ENCODE measurements at places on chromosomes 4 and X.

DNA sequence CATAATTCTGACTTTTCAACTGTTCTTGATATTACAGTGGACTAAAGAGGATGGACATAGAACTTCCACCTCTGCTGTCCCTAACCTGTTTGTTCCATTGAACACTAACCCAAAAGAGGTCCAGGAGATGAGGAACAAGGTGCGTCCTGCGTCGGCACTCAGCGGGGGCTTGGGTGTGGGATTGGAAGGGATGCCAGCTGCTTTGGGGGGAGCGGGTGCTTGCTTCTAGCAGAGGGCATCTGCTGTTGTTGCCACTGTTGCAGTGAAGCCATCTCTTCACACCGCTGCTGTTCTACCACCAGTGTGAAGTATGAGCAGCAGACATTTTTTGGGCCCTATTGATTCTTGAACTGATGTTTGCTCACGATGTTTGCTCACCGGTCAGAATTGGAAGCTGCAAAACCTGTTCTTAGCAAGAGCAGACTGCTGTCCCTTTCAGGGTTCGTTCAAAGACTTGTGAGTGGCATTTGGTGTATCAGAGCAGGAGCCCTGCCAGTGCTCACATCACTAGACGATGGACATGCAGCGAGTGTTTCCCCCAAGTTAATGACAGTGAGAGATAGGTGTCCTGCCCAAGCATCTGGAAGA is 55.4 kb downstream of the NOP14 start:
- DNase-seq = no peak

DNA sequence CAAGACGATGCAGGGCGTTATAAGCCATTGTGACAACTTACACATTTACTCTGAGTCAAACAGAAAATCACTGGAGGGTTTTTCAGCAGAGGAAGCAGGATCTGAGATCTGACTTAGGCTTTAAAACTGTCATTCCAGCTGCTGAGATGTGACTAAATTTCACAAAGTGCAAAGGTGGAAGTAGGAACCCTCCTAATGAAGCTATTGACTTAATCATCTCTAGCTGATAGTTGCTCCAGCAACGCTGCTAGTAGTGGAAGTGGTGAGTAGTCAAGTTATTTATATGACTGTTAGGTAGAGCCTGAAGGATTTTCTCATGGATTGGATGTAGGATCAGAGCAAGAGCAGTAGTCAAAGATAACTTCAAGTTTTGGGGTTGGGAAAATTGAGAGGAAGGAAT is 218.6 kb downstream of the GRID2 start:
- DNase-seq = no peak

DNA sequence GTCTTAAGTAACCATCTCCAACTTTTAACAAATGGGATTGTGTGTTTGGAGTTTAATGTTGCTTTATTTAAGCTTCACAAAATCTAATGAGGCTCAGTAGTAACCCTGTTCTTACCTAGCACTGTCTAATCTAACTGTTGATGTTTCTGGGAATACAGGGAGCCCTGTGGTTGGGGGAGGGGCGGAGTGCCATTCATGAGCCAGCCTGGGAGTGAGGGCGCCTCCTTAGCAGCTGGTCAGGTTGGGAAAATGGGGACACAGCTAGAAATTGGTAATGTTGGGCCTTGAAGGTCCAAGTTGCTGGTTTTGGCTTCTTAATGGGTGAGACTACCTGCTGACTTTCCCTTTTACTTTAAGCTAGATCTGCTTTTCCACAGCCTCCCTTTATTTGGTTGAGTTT is 22.9 kb upstream of the TADA2B start:
- no peak for DNase-seq

GRCh38 chr4:99983289-99983943 is 33.3 kb upstream of the H2AZ1 start:
- no peak for DNase-seq

- no peak for DNase-seq
These were observed 64.1 kb upstream of the LAS1L start for GRCh38 chrX:65598559-65599147.

DNA sequence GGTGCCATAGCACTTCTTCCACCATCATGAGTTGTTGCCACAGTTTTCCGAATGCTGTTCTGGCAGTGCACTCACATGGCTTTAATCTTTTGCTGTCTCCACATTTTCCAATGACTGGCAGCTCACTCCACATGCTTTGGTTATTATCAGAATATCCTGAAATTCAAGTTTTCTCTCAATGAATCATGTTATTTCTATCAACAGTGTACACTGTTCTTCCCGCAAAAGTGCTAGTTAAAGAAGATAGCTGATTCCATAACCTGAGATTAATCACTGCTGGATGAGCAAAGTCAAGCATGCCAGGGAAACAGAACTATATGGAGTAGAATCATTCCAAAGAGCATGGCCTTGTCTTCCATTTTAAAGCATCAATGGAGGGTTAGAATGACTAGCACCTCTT is 14.6 kb upstream of the IL13RA2 start:
- no peak for DNase-seq

DNA sequence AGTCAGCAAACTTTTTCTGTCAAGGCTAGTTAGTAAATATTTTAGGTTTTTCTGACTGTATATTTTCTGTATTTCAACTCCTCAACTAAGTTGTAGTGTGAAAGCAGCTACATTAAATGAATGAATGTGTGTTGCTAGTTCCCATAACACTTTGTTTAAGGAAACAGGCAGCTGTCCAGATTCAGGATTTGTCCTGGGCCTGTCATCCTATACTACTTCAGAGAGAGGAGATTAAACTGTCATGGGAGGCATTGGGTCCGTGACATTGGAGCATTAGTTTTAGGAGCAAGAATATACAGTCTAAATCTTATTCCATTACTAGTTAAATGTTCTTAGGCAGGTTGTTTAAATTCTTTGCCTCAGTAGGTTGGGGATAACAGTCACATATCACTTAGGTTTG is 516.0 kb downstream of the CCSER1 start:
- no peak for DNase-seq

- no peak for DNase-seq
These were observed 60.7 kb downstream of the GAB1 start for GRCh38 chr4:143397335-143397734.

- DNase-seq = no peak
These were observed 84.6 kb upstream of the GPR34 start for GRCh38 chrX:41604177-41604576.

DNA sequence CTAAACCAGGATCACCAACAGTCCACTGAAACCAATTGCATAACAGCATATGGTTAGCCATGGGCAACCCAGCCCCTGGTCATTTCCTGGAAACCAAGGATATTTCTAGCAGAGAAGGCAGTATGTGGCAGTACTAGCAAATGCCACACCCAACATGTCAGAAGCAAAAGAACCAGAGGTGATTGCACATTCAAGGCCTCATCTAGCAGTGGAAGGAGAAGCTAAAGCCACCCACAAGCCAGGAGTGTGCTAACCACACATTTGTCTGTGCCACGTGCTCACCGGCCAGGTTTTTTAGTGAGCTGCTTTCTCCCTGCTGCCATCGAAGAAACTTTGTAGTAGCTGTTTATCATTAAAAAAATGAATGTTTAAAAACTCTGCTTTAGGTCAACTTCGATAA is 42.0 kb downstream of the TEC start:
- no peak for DNase-seq

GRCh38 chr4:25021216-25021615 is 9.5 kb downstream of the LGI2 start:
- no peak for DNase-seq

- no peak for DNase-seq
These were observed 736.7 kb upstream of the PRKX start for GRCh38 chrX:4450177-4450576.

DNA sequence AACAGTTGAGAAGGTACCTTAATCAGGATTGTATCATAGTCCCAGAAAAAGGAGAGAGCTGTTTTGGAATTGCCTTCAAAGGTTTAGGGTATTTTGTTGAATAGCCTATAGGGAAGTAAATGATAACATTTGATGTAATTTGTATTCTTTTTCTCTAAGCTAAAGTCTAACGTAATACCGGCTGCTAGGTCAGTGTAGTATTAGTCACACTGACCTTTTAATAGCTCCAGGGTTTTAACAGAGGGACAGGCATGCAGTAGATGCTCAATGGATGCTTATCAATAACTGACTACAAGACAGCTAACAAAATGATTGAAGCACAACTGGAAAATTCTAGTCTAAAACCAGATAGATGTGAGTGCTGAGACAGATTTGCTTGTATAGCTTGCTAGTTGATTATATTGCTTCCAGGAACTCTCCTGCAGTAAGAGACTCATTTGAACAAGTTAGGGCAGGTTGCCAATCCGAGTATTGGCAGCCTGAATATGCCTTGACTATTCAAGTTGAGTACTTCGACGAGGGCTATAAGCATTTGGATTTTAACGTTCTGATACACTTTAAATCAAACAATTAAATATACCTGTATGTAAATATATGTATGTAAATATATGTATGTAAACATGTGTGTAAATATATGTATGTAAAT is 16.5 kb upstream of the PNPLA4 start:
- DNase-seq = no peak

DNA sequence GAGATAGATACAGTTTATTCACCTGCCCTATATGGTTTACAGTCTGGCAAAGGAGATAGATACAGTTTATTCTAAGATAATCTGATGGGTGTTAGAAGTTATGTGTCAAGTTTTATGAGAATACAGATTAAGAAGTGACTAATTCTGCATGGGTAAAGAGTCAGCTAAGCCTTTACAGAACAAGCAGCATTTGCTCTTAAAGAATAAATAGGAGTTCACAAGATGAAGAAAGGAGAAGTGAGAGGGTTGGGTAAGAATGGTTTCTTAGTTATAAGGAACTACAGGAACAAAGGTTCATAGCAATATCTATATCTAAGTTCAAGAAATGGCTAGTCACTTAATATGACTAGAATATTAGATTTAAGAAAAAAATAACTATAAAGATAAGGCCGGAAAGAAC is 47.6 kb downstream of the THOC2 start:
- DNase-seq = no peak

DNA sequence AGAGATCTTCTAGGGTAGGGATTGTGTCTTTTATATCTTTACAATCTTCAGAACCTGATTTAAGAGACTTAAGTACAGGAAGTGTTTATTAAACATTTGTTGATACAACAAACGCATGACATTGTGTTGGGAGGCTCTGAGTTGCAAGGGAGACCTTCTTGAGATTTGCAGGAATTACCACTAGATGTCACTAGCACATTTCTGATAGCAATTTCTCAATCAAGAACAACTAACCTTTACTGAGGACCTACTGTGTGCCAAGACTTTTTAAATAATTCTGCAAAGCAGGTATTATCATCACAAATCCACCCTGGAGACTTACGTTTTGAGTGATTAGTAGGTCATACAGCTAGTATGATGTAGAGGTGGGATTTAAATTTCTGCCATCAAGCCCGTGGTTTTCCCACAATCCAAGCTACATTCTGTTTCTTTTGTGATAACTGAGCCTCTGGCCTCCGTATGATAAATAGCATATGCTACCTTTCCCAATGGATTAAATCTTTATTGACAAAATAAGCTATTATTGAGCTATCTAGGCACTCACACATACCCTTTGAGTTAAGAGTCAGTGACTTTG is 986.0 kb downstream of the CCSER1 start:
- DNase-seq = no peak

DNA sequence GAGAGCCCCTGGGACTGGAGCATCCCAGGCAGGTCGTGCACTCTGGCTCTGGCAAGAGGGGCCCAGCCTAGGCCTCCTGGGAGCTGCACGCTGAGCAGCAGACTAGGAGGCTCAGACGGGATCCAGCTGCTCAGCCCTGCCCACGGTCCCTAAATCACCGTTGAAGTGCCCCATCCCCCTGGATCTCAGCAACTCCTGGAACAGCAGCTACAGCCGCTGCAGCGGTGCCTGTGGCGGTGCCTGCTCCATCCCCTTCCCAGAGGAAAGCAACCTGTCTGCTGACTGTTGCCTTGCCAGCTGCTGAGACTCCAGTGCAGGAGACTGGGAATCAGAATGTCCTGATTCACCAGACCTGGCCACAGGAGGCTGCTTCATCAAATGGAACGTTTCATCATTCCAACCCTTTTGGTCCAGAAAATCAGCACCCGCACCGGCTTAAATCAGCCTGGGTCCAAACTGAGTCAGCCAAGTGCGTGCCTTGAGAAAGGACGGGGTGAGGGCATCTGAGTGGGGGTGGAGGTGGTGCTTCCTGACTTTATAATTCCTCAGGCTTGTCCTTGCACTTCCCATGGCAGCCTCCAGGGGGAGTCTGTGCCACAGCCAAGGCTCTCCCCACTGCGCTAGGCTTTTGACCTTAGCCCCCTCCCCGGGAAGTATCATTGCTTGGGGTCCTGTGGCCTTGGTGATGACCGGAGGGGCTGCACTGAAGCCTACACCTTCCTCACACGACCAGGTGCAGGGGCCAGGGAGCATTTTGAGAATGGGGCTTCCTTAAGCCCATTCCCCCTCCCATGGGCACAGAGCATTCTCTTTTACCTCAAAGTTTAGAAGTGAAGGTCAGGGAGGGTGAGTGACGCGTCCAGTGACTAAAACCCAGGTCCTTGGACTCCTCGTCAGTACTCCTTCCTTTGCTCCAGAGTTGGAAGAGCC is 6.5 kb downstream of the ZNF185 start:
- no peak for DNase-seq

- DNase-seq = no peak
These were observed 310.2 kb upstream of the TBX22 start for GRCh38 chrX:79704325-79704724.

DNA sequence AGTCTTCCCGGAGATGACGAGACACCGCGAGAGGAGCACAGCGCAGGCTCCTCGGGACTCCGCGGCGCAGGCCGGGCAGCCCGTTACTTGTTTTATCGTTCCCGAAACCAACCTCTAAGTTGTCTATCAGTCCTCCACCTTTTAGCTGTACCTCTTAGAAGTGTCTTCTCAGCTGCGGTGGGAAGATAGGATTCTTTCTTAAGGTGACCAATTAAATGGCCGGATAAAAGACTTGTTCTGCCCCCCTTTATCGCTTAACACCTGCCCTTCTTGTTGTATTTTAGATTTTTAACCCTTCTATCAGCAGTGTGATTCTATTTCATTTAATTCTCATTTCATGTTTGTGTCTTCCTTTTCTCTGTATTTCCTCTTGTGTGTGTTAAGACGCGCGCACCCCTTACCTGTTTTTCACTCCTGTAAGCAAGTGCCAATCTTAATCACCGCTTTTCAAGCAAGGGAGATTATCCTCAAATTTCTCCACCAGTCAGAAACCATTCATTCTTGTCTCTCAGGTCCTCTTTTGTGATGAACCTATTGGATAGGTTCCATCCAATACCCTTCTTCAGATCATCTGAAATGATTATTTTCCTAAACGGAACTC is at the start of gene SLC9B2:
TSS of gene SLC9B2 (minus strand) at position 15 of the 601 bp plus-strand sequence. CDS start 9,211 bp downstream, outside the sequence.
- DNase-seq = no peak

DNA sequence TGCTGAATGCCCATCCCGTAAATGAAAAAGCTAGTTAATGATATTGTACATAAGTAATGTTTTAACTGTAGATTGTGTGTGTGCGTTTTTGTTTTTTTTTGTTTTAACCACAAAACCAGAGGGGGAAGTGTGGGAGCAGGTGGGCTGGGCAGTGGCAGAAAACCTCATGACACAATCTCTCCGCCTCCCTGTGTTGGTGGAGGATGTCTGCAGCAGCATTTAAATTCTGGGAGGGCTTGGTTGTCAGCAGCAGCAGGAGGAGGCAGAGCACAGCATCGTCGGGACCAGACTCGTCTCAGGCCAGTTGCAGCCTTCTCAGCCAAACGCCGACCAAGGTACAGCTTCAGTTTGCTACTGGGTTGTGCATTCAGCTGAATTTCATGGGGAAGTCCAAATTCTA is at the start of gene SPP1:
TSS of gene SPP1 (plus strand) at position 249 of the 400 bp plus-strand sequence. CDS start 1,182 bp downstream, outside the sequence.
- DNase-seq = no peak
